HT1080 (cell line): ENCODE measurements at places on chromosomes 16 and 17.

GRCh38 chr16:49057391-49057790, 224.2 kb downstream of the CBLN1 start:
- DNase-seq, result no peak

- no peak for DNase-seq
Measured at GRCh38 chr17:41873559-41874292, 8.5 kb upstream of the KLHL11 start.

GRCh38 chr17:44792276-44792675, 33.5 kb downstream of the ADAM11 start:
- DNase-seq, result peak; percentile 60

DNA sequence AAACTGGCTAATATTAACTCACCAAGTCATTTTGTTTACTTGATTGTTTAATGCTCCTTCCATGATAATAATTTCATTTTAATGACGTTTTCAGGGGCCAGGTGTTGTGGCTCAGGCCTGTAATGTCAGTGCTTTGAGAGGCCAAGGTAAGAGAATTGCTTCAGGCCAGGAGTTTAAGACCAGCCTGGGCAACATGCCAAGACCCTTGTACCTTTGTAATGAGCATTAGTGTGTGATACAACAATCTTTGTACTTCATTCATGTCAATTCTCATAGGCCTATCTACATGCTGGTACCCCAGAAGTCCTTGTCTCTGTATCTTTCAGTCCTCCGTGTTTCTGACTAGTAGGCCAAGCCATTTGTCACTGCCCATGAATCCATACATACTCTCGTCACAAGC, 296.9 kb downstream of the ZFHX3 start:
- DNase-seq, result no peak

GRCh38 chr16:73142053-73142854, 94.3 kb upstream of the ZFHX3 start:
- DNase-seq, result no peak

DNA sequence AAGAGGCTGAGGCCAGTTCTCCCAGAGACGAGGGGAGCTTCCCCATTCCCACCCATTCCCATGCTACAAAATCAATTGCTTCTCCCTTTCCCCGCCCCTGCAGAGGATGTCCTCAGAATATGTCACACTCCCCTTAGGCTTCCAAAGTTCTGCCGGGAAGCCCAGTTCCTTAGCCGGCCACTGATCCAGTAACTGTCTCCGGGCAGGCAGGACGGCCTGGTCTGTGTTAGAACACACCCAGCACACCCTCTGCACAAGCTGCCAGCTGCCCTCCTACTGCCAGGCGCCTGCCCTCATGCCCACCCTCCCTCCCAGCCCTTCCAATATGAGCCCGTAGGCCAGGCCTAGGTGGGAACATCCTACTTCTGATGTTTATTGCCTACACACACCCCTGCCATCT, 31.1 kb downstream of the SGSM2 start:
- DNase-seq, result no peak

GRCh38 chr17:60724647-60725046, 47.0 kb downstream of the BCAS3 start:
- DNase-seq, result no peak

DNA sequence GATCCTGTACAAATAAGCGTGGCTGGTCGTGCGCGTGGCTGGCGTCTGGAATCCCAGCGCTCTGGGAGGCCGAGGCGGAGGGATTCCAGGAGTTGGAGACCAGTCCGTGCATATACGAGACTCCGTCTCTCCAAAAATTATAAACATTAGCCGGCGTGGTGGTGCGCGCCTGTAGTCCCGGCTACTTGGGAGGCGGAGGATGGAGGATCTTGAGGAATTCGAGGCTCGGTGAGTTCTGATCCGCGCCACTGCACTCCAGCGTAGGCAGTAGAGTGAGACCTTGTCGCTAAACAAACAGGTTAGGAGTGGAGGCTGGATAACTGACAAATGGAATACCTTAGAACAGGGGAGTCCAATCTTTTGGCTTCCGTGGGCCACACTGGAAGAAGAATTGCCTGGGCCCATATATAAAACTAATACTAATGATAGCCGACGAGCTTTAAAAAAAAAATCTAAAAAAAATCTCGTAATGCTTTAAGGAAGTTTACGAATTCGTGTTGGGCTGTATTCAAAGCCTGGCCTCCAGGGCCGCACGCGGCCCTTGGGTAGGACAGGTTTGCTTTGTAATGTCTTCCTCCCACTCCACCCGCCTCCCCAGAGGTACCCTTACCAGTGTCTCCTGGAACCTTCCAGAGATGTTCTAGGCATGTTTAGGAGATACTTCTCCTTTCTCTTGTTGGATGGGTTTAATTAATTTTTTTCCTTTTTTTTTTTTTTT, 909 bp upstream of the RSL1D1 start:
- peak; percentile 26 for DNase-seq

DNA sequence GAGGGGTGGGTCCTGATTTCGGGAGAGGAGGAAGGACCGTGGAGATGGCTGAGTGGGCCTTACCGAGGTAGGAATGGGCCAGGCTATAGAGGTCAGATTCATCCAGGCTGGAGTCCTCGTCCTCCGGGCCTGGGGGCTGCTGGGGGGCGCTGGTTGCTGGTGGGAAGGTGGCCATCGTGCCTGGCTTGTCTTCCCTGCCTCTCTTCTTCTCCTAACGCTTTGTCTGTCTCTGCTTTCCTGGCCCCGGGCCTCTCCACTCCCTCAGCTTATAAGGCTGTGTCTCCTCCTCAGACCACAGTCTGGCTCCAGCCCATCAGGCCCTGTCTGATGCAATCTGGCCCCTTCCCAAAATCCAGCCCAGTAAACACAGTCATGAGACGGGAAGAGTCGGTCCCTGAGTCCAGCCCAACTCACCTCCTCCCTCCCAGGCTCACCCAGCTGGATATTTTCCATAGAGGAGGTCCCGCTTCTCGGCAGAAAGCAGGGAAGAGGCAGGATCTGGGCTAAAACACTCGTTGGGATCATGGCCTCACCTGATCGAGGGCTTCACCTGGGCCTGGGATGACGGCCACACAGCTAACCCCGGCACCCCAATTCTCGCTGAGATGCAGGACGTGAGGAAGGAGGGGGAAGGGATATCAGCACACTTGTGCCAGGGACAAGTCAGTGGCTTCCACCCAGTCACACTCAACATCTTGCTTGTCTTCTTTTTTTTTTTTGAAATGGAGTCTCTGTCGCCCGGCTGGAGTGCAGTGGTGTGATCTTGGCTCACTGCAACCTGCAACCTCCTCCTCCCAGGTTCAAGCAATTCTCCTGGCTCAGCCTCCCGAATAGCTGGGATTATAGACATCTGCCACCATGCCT, at the start of gene NUPR1:
TSS of gene NUPR1 (minus strand) at position 242 of the 864 bp plus-strand sequence. CDS start at position 175, 67 bp downstream.
- peak; percentile 67 for DNase-seq

DNA sequence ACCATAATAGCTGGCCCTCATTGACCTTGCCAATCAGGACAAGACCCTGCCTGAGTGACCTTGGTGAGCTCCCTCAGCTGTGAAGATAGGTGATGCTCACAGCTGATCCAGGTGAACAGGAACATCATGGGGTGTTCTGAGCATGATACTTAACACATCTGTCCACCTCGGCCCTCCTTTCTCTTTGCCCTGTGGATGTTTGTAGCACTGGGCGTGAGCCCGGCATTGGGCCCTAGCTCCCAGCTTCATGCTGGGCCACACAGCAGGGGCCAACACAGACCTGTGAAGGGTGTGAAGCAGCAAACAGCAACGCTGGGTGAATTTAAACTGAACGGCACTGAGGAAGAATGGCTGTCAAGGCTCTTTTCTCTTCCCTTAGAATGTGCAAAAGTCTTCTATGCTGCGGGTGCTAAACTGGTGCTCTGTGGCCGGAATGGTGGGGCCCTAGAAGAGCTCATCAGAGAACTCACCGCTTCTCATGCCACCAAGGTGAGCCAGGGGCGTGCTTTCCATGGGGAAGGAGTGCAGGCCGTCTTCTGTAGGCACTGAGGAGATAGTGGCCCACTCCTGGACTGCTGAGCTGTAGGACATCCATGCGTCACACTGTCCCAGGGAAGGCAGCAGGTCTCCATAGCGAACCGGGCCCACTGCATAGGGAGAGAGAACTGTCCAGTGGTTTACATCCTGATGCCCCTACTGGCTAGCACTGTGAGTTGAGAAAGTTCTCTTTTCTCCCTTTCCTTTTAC, 35.9 kb downstream of the TMEM11 start:
- DNase-seq, result no peak

DNA sequence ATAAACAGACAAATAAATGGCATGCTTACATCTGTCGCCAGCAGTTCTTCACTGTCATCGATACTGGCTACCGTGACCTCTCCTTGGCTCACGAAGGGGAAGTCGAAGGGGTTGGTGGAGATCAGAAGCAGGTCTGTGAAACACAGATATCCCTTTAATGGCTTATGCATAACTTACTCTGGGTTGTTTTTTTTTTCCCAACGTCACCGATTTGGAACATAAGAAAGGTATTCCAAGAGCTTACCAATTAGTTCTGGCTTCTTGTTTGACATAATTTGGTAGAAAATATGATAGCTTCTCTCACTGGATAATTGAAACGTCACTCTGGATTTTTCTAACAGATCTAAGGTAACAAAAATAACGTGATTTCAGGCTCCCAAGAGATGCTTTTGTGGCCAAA, 18.2 kb downstream of the MYH13 start:
- no peak for DNase-seq

GRCh38 chr17:259341-259976, 78.0 kb upstream of the DOC2B start:
- no peak for DNase-seq

- no peak for DNase-seq
Measured at GRCh38 chr17:50135316-50136095, 5.5 kb upstream of the SAMD14 start.

- DNase-seq, result no peak
Measured at GRCh38 chr17:82823004-82823403, 16.8 kb downstream of the ZNF750 start.

DNA sequence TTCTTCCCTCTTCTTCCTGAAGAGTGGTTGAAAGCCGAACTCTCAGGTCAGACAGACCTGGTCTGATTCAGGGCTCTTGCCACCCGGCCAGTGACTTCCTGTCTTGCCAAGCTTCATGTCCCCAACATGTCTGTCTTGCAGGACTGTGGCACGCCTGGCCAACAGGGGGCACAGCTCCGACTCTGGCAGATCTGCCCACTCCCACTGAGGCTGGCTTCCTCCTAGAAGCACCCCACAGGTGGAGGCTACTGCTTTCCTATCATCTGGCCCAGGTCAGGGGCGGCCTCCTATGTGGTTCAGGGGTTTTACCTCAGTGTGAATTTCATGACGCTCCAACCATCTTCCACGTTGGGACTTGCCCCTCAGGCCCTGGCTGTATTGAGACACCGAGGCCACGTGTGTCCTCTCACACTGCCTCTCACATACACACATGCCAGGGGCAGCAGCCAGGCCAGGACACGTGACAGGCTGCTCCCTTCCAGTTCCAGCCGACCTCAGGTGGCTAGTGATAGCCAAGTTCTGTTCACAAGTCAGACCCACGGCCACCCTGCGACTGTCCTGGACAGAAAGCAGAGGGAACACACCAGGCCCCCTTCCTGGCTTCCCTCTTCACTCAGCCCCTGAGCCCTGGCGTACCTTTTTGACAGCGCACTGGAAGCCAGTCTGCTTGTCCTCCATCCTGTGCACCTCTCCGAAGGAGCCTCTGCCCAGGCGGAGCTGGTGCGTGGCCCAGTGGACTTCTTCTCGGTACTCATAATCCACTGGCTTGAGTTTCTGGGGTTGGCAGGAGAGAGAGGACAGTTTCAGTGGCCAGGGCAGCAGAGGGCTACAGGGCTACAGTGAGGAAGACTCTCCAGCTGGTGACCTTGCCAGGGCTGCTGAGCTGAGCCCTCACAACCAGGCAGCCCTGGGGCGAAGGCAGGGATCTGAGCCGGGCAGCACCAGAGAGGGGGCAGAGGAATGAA, 22.6 kb upstream of the SPATA32 start:
- DNase-seq, result no peak

DNA sequence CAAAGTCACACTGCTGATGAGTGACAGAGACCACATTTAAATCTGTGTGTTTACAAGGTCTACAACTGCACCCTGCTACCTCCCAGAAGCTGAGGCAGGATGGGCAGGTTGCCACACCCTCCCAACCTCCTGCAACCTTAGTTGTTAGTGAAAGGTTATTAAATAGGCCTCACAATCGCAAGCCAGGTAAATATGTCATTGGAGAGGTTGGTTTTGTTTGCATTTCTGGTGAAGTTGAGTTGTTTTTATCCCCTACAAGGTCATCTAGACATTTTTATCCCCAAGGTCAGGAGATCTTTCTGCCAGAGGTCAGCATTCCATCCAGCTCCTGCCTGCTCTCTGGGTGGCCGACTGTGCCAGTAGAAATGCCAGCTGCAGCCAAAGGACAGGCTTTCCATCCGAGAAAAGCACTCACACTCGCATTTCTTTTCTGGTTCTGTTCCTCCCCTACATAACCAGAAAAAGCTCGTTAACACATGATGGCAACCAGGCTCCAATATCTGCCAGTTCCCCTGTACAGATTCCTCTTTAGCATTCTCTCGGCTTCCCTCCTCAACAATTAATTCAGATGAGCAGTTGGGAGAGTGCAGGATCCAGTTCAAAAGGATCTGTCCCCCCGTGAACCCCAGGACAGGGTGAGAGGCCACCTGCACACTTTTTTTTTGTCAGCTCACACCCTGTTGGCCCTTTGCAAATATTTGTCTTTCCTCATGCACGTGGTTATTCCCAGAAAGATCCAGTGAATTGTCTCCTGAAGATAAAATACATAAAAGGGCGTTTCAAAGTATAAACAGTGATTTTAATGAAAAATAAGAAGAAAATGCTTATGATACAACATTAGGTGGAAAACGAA, 562.8 kb downstream of the MAF start:
- DNase-seq, result no peak

DNA sequence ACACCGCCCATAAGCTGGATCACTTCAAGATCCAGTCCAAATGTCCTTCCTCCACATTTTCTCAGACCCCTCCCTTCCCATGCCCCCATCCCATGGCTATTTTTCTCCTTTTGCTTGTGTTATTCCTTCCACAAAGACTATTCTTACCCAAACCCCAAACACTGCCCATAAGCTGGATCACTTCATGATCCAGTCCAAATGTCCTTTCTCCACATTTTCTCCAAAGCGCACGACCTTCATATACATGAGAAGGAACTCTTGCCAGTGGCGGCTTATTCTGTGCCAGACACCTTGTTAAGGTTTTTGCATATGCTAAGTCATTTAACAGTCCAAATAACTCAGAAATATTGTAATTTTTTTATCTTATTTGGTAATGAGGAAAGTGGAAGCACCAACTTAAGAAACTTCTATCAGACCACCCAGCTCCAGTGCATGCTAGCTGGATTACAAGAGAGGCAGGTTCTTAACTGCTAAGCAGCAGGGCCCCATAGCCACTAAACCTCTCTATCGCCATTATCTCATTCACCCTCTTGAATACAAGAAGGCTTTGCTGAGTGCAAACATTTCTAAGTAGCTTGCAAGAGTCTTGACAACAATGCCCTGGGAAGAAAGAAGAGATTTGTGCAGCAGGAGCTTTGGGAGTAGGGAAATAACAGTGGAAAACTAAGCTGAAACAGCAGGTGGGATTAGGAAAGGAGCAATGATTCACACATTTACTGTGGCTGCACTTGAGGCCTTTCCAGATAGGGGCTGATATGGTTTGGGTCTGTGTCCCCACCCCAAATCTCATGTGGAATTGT, 428.2 kb upstream of the MAF start:
- no peak for DNase-seq
